ENCODE measurements at places on chromosomes 1 and 21.

DNA sequence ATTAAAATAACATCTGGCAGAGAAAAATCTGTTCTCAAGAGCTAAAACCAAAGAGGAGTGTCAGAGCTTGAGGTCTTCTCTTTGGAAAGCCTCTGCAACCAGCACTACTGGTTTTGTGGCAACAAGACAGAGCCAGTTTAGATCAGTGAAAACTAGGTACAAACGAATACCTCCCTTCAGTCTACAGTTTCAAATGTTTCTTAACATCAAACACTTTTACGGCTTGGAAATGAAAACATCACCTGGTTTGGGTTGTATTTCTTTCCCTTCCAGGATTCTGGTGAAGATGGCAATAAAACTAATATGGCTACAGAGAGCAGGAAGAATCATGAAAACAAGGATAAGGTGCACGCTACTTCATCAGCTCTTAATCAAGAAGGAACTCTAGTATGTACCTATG lies 339.4 kb upstream of the ESRRG start:
- DNase-seq: no peak

DNA sequence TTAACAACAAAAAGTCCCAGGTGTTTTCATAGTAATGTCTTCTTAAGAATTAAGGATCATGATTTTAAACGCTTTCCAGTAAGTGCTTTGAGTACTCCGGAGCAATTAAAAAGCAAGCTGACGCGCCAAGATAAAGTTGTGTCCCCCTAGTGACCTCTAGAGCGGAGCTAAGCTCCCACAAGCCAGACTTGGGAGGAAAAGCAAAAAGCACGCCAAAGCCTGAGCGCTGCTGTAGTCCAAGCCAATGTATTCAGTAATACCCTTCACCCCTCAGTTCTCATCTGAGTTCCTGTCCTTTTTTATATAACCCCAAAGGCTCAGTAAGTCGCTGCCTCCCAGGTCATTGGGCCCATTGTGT lies 3.5 kb upstream of the SLC44A5 start:
- DNase-seq: no peak

GRCh38 chr1:198352975-198353695 lies 187.3 kb downstream of the ATP6V1G3 start:
- DNase-seq: no peak

DNA sequence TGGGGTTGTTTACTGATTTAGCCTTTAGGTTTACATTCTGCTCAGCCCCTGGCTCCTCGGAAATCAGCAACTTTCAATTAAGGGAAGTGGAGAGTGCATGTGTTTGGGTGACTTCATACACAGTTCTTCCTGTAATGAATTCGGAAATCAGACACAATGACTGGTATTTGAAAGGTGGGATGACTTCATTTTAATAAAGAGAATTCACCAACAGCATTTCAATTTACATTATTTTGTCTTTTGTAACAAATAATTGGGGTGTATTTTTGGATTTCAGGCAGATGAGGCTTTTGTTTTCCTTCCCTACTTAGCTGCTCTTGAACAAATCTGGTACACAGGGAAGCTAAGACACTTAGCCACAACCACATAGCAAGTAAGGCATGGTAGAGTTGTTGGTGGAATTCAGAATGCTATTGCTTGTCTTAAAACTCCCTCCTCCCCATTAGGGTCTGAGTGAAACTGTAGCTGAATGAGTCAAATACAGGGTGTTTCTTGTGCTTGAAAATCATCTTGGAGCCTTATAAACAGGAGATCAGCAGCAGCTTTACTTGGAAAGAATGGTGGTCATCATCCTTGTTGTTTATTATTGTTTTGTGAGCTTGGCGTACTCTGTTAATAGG lies 917 bp downstream of the STX12 start:
- DNase-seq: no peak

DNA sequence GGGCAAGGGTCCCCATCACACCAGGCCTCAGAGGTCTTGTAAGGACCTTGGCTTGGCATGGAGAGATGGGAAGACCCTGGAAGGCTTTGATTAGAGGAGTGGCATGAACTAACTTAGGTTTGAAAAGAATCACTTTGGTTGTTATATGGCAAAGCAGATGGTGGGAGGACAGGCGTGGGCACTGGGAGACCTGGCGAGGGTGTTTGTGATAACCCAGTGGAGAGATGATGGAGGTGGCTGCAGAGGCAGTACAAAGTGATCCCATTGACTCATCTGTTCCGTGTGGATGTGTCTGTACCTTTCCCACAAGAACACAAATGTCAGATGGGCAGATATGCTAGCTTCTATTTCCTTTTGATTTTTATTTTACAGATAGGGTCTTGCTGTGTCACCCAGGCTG lies 168.3 kb downstream of the SLC35F3 start:
- no peak for DNase-seq

GRCh38 chr1:223421676-223422075 lies 28.5 kb downstream of the CCDC185 start:
- DNase-seq: no peak

- DNase-seq: no peak
Measured at GRCh38 chr1:119007670-119008482, 19.7 kb upstream of the TBX15 start.

GRCh38 chr21:38133240-38133639 lies 123.6 kb upstream of the KCNJ15 start:
- no peak for DNase-seq

DNA sequence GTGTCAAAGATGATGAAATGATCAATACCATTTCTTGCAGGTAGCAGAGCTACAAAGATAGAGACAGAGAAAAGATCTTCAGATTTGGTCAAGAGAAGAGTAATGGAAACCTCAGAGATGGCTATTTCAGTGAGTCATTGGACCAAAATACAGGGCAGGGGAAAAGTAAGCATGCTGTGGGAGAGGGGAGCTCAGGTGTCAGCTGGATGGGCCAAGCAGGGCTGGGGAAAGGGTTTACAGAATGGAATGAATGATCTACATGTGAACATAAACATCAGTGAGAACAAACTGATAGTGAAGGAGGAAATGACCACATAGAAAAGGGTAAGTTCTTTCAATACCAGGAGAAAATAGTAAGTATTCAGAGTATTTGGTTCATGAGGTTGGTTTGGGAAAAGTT lies 61.4 kb upstream of the CNN3 start:
- no peak for DNase-seq

GRCh38 chr1:228351850-228352249 lies 54.8 kb downstream of the TRIM11 start:
- no peak for DNase-seq

Data from stimulated activated CD4-positive, alpha-beta T cell treated with anti-CD3 and anti-CD28 coated beads, Interleukin-4, amount 100 ng/mL, for 24 hours (primary cell).